Activated CD8-positive, alpha-beta memory T cell treated with anti-CD3 and anti-CD28 coated beads, Interleukin-2, amount 50 U/mL, for 4 hours (primary cell): ENCODE measurements at places on chromosomes 2 and 18.

DNA sequence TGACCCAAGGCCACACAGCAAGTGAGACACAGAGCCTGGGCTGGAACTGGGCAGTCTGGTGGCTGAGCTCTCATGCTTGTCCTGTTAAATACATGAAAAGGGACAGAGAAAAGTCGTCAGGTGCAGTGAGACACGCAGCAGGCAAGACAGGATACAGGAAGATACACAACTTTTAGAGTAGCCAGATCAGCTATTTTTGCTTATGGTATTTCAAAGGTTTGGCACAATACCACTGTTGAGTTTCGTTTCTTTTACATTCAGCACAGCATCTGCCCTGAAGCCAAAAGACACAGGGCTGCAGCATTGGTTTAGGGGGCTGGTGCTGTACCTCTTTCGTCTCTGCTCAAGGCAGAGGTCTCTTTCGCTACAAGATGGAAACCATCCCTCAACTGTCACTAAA lies 14.0 kb downstream of the FHL2 start:
- DNase-seq, result no peak

DNA sequence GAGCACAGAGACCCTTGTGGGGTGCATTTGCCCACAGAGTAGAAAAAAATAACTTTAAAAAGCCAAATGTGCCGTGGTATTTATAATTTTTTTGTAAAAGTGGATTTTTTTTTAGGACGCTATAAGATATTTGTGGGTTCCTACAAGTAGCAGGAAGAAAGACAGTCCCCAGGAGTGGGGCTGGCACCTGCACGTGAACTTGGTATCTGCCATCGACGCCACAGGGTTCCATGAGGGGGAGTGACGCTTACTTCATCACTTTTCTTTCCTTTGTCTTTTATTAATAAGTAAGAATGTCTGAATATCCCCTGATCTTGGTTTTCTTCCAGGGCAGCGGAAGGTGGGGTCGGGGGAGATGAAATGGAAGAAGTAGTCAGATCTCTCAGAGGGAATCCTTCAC lies 207.0 kb downstream of the TWIST2 start:
- no peak for DNase-seq

DNA sequence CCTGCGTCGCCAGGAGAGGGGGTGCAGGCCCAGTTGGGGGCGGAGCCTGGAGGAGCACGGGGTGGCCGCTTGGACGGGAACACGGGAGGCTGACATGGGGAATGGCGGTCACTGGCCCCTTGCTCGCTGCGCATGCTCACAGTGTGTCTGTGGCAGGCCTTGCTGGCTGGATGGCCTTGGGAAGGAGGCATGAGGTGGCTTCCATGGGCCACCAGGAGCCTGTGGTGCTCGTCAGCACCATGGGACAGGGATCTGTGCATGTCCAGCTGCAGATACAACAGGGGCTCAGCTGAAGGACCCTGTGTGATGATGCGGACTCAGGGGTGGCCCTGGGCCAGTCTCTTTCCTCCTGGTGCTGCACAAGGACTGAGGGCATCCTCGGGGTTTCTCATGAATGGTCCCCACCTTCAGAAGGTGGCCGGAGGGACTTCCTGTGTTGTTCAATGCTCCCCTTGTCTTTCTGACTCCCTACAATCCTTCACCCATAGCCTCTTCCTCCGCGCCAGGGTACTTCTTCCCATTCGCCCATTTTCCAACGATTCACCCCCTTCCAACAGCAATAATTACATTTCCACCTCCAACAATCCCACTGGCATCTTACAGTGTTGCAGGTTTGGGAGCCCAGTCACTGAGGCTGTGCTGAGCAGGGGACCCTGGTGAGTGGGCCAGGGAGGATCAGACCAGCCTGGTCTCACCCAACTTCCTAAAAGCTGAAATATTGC lies 3.4 kb upstream of the SP140L start:
- no peak for DNase-seq

- no peak for DNase-seq
Observed at GRCh38 chr2:113809076-113809736, 52.8 kb upstream of the SLC35F5 start.

GRCh38 chr2:28085201-28085600 lies 194.7 kb downstream of the BABAM2 start:
- no peak for DNase-seq

- no peak for DNase-seq
Observed at GRCh38 chr2:68115965-68116364, 41.7 kb upstream of the PNO1 start.

DNA sequence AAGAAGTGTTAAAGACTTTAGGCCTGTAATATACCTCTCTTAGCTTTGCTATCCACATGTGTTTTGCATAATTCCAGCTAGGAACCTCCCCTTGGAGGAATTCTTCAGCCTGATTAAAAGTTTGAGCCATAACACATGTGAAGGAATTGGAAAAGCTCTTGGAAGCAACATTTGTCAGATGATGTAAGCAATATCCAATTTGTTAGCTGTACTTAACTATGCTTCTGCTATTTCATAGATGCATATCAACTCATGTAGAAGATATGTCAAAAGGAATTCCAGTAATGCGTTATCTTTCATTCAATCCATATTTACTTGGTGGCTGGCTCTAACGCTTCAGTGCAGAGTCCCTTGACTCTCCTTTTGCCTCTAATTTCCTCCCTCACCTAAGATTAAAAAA lies 46.2 kb downstream of the PKP4 start:
- no peak for DNase-seq

DNA sequence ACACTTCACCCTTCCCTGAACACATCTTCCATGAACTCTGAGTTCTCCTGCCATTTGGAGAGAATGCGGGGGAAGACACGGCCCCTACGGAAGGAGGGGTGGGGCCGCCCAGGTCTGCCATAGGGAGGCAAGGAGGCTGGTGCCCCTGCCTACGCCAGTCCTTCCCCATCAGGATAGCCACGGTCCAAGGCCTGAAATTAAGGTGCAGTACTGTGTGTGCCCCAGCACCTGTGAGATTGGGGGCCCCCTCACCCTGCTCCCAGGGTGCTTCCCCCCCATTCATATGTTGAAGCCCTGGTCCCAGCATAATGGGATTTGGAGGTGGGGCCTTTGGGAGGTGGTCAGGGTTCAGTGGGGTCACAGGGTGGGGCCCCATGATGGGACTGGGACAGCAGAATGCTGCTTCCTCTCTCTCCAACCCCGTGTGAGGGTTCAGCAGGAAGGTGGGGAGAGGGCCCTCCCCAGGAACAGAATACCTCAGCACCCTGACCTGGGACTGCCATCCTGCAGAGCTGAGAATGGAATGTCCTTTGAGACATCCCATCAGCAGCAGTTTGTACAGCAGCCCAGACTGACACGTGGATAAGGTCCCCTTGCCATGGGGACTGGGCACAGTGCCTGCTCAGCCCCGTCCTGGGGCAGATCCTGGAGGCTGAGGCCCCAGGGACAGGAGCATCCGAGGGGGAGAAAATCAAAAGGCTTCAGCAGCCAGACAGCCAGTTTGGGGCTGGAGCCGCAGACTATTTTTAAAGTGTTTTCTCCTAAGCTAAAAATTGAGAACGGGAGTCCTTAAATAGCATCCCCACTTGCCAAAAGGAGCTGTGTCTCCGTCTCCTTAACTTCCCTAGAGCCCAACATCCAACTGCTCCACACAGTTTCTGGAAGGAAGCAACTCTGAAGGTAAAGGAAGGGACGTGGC lies 105.1 kb downstream of the NDUFA10 start:
- no peak for DNase-seq

DNA sequence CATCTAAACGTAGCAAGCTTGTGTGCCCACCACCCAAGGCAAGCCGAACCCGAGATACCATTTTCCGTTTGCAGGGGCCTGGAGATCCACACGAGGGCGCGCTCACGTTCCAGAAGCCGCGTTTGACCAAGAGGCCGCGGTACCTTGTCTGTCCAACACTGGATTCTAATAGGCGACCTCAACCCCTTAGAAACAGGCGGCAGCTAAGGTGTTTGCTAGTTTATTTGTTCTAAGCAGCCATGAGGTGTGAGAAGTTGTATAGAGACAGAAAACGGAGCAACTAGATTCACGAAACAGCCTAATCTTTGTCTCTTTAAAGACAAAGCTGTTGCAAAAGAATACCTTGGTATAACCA lies 4.2 kb downstream of the HOXD11 start:
- no peak for DNase-seq
